ENCODE measurements at places on chromosomes 2 and 18.

- no peak for DNase-seq
These were observed 8.6 kb upstream of the ANO7 start for GRCh38 chr2:241179899-241180298.

GRCh38 chr2:168643979-168644378, 158.5 kb upstream of the NOSTRIN start:
- no peak for DNase-seq

- DNase-seq, result no peak
These were observed 2.6 kb downstream of the PKP4 start for GRCh38 chr2:158459161-158460003.

DNA sequence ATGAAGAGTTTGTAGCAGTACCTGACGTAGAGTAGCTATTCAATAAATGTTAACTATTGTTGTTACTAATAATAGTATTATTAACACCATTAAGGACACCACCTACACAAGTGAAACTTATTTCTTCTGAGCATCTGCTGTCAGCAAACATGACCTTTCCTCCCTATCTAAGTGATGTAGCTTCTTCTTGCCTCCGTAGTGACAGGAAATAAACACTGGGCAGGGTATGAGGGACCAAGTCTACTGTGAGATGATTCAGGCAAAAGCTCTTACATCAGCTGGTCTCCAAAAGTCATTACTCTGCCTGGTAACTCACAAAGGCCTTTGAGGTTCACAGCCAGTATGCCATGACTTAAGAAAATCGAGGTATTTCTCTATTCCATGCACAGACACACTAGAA, 750.5 kb downstream of the CPS1 start:
- no peak for DNase-seq

DNA sequence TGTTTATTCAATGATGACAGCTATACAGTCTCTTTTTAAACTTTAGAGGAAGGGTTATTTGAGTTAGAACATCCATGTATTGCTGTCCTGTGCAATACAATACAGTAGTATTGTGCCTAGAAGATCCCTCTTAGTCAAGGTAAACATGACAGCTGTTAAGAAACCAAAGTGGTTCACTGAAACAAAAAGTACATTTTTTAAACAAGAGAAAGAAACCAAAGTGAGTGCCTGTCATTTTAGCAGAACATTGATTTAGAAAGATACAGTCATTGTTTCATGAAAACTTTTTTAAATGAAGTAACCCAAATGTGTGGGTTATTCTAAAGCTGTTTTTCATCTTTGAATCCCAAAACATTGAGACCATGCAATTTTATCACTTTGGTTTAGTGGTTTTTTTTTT, 15.5 kb downstream of the ITPRID2 start:
- DNase-seq, result no peak

DNA sequence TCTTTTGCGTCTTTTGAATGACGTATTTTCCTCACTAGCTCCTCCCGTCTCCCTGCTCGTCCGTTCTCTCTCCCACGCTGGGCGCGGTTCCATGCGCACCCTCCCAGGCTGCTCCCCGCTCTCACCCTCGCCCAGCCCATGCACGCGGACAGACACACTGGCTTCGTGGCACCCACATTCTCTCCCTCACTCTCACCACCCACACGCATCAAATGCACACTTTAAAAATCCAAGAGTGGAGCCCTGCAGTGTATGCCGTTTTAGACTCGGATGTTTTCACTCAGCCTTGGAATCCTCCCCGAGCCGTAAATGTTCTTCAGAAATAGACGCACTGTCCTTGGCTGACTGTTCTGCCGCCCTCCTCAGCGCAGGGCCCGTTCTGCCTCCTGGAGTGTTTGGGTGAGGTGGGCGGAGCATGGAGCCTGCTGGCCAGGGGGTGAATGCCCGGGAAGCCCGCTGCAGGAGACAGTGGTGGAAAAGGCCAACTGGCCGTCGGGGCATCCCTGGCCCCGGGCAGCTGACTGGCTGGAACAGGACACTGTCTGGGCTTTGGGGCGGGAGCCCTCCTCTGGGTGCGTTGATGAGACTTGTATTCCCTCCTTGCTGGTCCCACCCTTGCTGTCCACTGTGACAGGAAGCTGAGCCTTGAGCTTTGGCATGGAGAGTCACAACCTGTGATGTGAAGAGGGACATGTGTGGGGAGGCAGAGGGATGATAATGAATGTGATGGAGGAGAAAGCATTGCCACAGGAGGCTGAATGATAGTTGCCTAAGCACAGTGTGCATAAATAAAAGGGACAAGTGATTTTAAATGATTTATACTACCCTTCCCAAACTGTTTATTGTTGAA, 35.4 kb upstream of the LYPD6B start:
- DNase-seq, result no peak

DNA sequence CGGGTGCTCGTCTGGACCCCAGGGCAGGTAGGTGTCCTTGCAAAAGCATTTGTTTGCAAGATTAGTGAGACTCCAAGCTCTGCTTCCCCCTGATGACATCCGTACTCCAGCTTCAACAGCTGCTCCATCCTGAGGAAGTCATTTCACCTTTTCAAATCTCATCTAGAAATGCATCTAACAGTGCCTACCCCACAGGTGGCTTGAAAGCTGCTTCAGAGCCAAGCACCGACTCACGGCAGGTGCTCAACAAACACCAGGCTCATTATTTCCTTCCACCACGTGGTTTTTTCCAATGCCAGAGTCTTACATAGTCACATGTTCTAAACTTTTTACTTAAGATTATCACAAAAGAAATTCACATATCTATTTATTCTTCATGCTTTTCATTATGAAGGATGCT, 31.9 kb downstream of the CNGA3 start:
- no peak for DNase-seq

DNA sequence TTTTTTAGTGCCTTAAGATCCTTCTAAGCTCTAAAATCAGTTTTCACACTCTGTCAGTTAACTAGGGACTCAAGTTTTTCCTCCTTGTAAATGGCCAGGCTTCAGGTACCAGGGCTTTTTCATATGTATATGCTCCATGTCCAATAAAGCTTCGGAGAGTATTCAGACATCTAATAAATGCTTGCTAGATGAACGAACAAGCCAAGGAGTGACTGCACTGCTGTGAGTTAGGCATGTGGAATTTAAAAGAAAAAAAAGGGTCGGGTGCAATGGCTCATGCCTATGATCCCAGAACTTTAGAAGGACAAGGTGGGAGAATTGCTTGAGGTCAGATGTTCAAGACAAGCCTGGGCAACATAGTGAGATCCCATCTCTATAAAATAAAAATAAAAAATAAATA, 81.9 kb downstream of the CDH2 start:
- DNase-seq, result no peak

DNA sequence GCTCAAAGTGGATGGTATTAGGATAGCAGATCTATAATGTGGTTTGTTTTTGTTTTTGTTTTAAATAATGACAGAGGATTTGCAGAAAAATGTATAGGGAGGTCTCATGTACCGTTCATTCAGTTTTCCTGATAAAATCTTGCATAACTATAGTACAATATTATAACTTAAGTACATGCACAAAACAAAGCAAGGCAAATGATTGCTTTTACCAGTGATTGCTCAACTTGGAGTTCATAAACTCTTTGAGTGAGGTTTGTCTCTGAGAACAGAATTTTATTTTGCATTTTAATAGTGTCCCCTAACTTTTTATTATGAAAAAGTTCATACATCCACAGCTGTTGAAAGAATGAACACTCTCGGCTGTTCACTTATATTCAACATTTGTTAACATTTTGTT, 96.6 kb downstream of the MAP4K4 start:
- no peak for DNase-seq

DNA sequence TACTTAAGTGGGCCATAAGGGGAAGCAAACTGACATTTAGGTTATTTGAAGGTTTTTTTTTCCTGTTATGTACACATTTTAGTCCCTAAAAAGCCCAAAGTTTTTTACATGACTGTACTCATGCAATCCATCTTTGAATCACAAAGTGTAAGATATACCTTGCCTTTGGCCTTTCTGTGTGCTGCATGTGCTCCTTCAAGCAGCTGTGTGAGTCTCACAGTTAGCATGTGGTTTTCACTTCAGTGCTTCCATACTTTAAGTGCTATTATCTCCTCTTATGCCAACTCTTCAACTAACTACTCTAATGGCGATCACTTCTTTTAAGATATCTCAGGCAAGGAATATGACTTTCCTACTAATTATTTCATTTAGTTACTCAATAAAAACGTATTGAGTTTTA, 597.1 kb upstream of the ACVR2A start:
- no peak for DNase-seq

- DNase-seq, result no peak
These were observed 77.3 kb downstream of the CLIP4 start for GRCh38 chr2:29192526-29192925.

- DNase-seq, result no peak
These were observed 124.4 kb downstream of the TMEM163 start for GRCh38 chr2:134594399-134594798.
